Foreskin fibroblast (primary cell): ENCODE measurements at places on chromosomes 11 and 22.

DNA sequence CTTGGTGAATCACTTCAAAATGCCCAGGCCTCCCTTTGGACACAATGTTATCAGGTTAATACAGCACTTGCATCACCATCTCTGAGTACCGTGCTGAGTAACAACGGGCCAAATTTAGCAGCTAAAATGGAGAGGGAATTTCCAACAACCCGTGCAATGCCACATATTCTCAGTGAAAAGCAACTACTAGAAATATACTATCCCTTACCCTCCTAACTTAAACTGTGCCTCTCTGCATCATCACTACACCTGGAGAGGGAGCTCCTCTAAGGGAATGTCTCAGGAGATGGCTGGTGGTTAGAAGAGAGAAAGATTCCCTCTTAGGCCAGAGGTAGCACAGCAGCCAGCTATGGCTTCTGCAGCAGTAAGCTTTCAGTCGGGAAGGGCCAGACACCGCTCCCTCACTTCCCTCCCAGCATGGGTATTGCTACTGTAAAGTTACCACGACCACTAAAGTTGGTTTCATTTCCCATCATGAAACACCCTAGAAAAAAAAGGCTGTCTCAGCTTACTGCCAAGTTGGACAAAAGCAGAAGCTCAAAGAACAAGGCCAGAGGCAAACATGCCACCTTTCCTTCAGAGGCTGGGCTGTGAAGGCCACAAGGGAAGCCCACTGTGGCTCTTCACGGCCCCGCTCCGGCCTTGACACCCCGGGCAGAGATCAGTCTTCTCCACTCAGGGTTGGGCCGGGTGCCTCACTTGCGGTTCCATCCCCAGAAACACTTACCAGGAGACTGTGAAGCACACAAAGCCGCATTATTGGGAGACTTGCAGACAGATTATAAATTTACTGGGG, 3.9 kb downstream of the MAML2 start:
- peak; percentile 83 for DNase-seq

GRCh38 chr11:64036087-64037026, 626 bp downstream of the FLRT1 start:
- peak; percentile 24 for DNase-seq

DNA sequence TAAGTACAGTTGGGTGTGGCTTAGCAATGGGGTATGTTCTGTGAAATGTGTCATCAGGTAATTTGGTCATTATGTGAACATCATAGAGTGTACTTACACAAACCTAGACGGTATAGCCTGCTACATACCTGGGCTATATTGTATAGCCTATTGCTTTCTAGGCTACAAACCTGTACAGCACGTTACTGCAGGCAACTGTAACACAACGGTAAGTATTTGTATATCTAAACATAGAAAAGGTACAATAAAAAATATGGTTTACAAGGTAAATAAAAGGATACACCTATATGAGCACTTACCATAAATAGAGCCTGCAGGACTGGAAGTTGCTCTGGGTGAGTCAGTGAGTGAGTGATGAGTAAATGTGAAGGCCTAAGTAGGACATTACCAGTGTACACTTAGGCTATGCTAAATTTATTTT, 73.1 kb upstream of the GDPD4 start:
- peak; percentile 45 for DNase-seq

GRCh38 chr11:132429685-132430084, 1059.3 kb downstream of the NTM start:
- DNase-seq: no peak

GRCh38 chr11:9605742-9606141, 32.3 kb downstream of the WEE1 start:
- no peak for DNase-seq

DNA sequence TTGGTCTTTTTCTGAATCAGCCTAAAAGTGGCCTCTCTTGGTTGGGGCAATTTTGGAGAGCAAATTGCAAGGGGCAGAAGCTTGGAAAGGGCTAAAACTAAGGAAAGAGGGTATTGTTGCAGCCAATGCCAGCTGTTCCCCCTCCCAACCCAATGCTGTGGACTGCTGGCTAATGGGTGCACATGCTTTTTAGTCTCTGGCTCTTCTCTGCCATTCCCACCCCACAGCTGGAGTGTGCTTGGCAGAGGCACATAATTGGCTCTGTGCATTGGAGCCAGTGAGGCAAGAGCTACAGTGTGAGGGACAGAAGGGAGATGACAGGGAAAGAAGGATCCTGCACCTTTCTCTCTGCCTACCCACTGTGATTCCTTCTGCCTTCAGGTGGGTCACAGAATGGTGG, 140.0 kb downstream of the NECTIN1 start:
- DNase-seq: no peak

DNA sequence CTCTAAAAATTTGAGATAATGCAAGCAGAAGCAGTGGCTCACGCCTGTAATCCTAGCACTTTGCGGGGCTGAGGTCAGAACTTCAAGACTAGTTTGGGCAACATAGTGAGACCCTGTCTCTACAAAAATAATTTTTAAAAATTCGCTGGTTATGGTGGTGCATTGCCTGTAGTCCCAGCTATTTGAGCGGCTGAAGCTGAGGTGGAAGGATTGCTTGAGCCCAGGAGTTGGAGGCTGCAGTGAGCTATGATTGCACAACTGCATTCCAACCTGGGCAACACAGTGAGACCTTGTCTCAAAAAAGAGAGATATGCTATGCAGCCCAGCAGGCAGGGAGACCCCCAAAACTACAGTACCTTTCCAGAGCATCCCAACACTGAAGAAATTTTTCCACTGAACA, 2.3 kb downstream of the CTSC start:
- DNase-seq: no peak

GRCh38 chr11:111245425-111245824, at the start of gene POU2AF2:
POU2AF2 (plus strand) TSS chr11:111245725; CDS start chr11:111245854, 129 bp downstream.
- no peak for DNase-seq

DNA sequence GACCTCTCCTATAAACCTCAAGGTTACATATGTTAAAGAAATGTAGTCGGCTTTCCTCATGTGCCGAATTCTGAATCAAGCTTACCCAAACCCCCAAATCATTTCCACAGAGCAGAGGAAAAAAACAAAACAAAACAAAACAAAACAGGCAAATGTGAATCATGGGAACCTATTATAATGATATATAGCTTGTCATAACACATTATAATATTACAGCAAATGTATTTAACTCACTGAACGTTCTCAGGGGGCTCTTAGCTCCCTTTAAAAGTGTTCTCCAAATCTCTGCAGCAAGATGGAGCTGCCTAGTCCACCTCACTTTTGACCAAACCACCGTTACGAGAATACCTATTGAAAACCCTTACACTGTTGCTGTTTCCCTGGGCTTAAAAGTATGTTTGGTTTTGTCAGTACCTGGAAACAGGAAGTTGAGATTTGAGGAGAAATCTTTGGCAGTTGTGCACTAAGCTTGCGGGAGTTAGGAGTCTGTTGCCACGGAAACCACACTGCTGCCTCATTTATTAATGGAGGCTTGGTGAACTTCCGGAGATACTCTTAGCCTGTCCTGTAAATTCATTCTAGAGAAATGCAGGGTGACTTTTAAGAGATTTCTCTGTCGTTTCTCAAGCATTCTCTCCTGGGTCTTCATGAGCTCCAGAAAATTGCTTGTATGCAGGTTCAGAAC, 167.0 kb upstream of the RASSF10 start:
- peak; percentile 52 for DNase-seq

DNA sequence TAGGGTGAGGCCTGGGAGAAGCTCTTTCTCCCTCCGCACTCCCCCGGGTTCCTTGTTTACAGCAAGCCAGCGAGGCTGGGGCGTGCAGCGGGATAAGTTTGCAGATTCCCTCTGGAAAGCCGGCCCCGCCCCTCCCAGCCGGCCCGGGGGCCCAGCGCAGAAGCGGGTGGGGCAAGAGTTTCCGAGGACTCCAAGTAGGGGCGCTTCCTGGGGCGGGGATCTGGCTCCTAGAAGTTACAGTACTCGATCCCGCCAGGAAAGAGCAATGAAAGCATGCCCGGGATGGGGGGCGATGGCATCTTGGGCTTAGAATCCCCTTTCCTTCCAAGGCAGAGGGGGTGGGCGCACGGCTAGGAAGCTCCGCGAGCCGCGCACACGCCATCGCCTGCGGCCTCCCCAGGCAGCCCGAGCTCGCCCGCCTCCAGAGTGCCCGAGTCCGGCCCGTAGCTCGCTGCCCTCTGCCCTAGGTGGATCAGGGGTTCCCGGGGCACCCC, 385 bp downstream of the TST start:
- peak; percentile 75 for DNase-seq
